Activated CD8-positive, alpha-beta memory T cell treated with anti-CD3 and anti-CD28 coated beads, Interleukin-2, amount 50 U/mL, for 48 hours (primary cell): ENCODE measurements at places on chromosomes 4 and X.

- DNase-seq: no peak
Observed at GRCh38 chr4:181776264-181777054, 466.7 kb upstream of the TENM3 start.

- no peak for DNase-seq
Observed at GRCh38 chrX:121655276-121655675, 607.9 kb downstream of the GLUD2 start.

DNA sequence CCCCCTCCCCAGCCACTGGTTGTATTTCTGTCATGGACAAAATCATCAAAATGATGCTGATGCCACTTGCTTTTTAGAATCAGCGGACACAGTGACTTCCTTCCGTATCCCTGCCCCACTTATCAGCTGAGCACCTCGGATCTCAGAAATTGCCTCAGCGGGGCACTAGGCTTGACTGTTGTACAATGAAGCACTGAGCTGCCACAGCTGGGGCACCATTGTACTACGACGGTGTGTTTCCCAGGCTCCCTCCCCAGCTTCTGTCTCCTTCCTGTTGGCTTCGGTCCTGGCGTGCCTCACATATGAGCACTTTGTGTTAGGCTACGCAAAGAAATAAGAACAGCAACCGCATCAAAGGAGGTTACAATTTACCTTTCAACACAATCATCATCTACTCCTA is 82.4 kb downstream of the F11 start:
- no peak for DNase-seq

- DNase-seq: no peak
Observed at GRCh38 chrX:153867139-153867538, 18.8 kb downstream of the L1CAM start.

GRCh38 chr4:61723492-61723891 is 523.4 kb downstream of the ADGRL3 start:
- no peak for DNase-seq

- no peak for DNase-seq
Observed at GRCh38 chr4:22093126-22093525, 144.6 kb upstream of the KCNIP4 start.

DNA sequence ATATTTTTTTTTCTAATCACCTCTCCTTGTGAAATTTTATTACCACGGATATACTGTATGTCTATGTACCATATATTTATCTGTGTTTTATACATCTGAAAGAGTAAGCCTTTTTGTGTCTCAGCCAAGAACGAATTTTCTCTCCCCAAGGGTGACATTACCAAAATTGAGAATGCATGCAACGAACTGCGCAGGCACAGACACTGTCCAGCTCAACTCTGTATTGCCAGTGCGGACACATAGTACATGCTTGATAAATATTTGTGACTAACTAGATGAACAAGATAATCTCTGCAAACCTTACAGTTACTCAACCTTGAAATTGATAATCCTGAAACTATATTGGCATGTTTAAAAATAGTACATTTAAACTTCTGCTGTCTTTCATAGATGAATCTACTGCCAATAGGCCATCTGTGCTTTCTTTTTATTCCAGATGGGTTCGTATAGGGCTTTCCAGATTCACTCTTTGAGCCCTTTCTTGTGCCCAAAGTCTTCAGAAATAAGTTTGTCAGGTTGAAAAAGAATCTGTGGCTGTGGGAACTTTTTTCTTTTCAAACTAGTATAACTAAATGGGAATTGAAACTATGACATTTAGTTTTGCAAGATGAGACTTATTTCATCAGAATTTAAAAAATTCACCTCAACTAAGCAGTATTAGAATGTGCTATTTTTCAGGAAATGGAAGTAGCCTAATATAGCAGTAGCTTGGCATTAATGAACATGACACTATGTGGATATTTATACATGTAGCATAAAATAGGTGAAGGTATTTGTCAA is 38.9 kb downstream of the DTHD1 start:
- no peak for DNase-seq

DNA sequence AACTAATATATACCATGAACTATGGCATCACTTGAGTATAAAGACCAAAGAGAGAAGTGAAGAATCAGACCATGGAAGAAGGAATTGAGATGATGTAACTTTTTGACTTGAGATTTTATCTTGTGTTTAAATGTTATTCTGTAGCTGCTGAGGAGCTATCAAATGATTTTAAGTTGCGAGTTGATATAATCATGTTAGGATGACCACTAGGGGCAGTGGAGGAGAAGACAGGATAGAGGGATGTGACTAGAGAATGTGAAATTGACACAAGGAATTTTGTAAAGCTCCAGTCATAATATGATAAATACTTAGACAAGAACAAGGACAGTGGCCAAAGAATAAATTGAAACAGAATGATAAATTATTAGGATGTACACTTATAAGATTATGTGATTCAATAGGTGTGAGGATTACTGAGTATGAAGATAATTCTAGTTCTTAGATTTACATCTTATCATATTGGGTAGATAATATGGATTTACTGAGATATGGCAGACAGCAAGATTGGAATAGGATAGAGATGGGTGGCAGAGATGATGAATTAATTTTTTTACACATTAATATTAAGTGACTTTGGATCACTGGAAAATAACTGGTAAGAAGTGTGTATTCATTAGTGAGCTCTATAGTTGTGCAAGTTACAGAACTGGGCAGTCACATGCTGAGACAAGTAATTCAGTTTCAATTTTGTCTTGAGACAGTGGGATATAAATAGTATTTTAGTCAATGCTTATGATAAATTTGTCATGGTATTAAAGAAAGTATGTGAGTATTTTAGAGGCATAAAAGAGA is 816.0 kb upstream of the PCDH10 start:
- DNase-seq: no peak

- no peak for DNase-seq
Observed at GRCh38 chr4:72577211-72577610, 8.2 kb upstream of the ADAMTS3 start.

DNA sequence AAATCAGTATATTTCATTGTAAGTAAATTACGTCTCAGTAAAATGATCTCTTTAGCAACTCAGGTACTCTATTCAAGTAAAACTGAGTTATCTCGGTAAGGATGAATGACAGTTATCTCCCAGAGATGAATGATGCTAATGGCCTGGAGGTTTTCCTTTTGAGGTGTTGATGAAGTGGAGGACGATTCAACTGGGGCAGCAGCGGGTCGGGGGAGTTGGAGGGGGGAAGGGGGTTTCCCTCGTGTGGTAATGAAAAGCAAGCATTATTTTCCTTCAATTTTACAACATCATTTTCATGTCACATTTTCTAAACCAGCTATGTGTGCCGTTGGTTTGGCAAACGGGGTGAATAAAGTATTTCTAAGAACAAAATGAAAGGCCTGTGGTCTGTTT is 92.4 kb upstream of the ATXN3L start:
- no peak for DNase-seq

DNA sequence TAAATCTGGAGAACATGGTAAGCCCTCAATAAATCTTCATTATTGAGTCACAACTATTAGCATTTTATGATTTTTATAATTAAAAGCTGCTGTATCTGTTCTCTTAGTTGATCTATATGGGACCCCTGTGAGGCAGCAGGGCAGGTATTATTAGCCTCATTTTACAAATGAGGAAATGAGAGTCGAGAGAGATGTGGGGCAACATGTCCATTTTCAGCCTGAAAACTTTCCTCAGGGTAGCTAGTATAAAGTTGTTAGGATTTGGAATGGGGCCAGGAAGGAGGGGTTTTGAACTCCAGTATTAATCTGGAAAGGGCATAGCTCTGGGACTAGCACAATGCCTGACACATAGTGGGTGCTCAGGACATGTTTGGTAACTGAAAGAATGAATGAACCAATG is 191.7 kb upstream of the GPC4 start:
- DNase-seq: no peak

DNA sequence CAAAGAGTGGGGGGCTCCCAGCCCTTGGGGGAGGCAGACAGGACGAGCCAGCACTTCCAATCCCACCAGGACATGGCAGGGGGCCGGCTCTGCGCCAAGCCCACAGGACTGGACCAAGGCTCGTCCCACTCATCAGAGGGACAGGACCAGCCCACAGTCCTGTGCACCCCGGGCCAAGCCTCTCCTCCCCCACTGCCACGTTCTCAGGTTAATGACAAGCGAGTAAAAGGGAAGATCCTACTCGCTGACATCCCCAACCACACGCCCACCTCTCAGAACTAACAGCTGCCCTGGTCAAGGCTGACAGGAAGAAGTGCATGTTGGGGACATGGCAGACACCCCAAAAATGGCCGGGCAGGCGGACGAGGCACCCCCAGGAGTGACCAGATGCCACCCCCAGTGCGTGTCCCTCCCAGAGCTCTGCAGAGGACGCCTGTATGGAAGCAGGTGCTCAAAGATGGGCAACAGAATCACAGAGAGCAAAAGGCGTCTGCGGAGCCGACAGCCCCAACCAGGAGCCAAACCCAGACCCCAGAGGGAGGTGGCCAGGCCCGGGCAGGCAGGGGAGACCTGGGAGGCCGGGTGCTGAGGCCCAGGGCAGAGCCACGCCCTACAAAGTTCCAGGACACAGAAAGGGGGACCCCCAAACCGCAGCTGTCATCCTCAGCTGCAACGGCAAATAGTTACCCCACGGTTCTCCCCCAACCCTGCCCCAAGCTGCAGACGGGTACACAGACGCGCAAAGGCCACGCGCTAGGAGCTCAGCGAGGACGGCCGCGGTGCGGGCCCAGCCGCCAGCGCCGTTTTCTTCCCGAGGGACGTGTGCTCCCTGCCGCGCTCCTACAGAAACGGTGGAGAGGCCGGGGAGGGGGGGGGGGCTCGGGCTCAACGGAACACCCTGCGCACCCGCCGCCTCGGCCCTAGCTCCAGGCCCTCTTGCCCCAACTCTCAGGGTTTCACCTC is 1.7 kb downstream of the CTBP1 start:
- no peak for DNase-seq

DNA sequence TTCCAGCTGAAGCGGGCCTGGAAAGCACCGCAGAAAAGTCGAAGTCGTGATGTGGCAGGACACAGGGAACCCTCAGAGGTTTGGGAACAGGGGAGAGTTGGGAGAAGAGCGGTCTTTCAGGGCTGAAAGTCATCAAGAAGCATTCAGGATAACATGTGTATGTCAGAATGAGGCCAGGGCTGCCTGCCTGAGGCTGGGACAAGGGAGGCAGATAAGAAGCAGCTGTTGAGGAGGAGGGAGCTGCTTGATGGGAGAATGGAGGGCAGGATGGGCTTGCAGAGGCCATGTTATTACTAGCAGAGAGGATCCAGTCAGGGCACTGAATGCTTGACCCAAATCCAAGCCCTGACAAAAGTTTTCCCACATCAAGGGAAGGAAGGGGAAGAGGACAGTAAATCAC is 132.0 kb downstream of the ATG4A start:
- DNase-seq: no peak

GRCh38 chr4:47010912-47011446 is 17.6 kb upstream of the GABRA4 start:
- no peak for DNase-seq

DNA sequence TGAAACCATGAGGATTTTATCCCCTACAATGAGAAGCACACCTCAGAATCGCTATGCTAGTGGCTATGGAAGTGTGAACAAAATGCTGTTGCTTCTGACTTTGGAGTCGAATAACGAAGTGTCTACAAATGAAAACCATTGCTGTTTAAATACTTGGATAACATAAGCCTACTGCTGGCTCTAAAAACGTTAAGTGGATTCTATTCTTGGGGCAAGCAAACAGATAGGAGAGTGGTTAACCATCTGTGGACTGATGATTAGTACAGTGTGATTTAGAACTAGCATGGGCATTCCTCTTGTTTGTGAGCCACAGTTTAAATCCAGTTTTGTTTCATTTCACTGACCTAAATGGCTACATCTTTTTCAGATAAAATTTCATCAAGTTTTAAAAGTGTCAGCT is 109.7 kb upstream of the PNPLA4 start:
- no peak for DNase-seq

DNA sequence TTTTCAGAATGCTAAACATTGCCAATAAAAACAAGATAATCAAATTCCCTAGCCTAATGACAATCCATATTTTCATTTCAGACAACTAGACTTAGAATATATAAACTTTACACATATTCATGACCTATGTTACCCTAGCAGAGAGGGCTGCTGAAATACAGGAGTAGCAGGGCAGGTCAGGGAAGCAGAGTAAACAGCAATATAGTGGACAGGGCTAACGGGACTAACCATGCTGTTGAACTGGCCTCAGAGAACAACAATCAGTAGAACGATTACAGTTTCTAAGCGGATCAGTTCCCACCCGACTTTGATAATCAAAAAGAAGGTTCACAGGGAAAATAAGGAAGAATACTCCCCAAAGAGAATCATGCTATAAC is 14.0 kb downstream of the TBCK start:
- DNase-seq: no peak

GRCh38 chr4:169741569-169741968 is 16.2 kb downstream of the HPF1 start:
- DNase-seq: no peak

DNA sequence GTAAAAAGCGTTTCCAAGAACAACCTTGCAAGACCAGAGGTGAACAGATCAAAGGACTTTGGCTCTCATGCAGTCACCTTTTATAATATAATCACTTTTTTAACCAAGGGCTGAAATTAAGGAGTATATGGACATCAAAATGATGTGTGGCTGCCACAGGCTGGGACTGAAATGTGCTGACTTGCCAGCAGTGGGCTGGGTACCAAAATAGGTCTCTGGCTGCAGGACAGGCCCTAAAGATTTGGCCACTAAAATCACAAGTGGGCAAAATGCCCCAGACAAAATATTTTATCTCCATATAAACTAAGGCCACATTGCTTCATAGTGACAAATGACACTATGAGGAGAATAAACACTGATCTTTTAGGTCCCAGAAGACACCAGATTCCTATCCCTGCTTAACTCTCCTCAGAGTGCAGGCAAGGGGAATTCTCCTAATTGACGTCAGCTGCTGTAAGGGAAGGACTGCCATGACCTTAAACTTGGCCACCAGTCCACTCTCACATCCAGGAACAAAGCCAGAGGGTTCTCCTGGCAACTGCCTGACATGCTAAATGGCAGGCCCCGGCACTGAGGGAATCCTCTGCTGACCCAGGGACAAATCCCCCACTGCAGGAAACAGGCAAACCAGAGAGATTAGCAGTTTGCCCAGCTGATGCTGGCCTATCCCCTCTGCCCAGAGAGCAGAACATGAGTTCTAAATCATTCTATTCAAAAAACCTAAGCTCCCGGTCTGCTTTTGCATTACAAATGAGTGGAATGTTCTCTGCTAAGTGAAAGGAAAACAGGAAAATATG is 155.8 kb downstream of the PPP3CA start:
- no peak for DNase-seq

DNA sequence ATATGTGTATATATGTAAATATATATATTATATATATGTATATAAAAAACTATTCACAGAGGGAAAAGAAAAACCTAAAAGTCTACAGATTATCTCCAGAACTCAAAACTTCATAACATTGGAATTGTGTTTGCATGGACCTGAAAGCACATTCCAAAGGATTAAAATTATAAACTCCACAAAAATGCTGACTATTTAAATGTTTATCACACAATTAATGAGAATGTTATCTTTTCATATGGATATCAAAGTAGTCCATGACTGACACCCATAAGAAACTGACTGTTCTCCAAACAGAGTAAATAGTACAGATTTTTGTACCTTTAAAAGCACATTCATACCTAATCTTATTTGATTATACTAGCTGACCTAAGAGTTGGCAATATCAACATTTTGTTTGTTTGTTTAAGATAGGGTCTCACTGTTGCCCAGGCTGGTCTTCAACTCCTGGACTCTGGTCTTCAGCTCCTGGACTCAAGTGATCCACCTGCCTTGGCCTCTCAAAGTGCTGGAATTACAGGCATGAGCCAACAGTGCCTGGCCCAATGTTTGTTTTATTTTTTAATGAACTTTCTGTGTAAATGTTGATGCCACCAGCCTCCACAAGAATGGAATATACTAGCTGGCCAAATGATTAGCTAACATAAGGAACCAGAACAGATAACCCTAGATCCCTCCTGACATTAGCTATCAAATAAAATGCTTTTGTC is 50.0 kb downstream of the SLC39A8 start:
- no peak for DNase-seq
